ENCODE measurements at places on chromosomes 7 and 10. TPM values are rescaled to one million over a fixed set of nuclear protein-coding genes. Genes with fewer than 3 reads are reported as not detected.

DNA sequence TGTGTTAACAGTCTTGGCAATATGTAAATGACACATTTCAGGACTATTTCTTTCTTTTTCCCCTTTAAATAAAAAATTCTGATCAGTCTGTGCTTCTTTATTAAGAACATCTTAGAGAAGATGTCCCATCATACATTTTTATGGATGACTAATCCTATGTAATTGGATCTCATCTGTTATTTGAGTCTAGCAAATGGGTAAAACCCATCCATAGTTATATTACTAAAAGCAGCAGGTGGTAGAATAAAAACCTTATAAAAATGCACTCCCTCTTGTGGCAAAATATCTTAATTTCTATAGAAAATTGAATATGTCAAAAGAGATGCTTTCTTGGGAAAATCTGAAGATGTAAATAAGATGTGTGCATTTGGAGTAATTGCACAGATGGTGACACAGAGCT, 35.3 kb downstream of the TRRAP start:
- DNase-seq = no peak

DNA sequence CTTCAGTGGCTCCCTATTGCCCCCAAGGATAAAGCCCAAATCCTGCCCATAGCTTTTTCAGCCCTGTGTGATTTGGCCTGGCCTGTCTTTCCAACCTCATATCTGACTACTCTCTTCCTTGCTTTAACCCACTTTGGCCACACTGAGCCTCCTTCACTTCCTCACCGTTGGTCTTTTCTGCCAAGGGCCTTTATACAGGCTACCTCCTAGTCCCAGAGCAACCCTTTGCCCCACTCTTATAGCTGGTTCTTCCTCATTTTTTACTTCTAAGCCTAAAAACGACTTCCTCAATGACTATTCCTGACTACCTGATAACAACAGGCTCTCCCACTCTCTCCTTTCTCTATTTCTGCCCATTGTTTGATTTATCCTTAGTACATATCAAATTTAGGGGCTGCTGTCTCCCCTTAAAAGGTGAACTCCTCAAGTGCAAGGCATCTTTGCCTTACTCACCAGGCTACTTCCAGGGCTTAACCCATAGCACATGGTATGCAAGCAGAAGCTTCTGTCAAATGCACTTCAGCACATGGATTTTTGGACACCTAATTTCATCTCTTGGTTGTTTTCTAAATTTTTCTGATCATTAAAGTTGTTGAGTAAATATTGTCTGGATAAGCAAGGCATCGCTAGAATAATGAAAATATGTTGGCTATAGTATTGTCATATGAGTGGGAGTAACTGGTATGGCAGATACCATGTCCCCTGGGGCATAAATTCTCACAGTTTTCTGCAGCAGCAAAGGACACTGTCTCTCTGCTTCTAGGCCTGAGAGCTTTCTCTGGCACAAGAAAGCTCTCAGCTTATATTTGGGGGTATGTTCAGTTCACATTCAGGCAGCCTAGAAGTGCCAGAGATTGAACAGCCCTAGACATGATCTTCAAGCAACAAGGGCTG, 201.5 kb upstream of the GPR26 start:
- DNase-seq = no peak

DNA sequence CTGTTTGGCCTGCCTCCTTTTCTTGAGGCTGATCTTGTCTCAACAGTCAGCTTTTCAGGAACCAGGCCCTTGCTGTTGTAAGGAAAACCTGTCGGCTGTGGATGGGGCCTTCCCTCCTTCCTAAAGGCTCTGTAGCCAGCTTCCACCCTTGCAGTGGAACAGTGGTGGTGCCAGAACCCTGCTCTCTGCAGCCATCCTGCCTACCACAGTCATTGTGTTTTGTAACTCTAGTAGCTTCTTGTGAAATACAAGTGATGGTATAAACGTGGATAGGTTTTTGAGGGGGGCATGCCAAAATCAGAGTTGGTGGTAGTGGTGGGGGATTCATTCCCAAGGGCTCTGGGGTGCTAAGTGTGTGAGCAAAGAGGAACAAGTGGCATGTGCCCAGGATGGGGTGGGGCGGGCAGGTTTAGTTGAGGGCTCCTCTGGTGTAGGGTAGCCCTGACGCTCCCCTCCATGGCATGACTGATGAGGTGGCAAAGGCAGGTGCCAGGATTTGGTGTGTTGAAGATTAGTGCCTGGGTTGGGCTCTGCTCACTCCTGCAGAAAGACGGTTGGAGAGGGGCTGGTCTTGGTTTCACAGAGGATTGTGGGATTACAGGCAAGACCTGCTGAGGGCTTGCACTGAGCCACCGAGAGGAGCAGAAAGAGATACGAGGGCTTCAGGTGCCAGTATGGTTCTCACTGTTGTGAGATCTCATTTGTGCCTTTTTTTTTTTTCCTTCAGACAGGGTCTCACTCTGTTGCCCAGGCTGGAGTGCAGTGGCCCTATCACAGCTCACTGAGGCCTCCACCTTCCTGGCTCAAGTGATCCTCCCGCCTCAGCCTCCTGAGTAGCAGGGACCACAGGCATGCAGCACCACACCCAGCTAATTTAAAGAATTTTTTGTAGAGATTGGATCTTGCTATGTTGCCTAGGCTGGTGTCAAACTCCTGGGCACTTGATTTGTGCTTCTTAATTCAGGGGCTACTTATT, 7.4 kb downstream of the TSPAN14 start:
- no peak for DNase-seq

DNA sequence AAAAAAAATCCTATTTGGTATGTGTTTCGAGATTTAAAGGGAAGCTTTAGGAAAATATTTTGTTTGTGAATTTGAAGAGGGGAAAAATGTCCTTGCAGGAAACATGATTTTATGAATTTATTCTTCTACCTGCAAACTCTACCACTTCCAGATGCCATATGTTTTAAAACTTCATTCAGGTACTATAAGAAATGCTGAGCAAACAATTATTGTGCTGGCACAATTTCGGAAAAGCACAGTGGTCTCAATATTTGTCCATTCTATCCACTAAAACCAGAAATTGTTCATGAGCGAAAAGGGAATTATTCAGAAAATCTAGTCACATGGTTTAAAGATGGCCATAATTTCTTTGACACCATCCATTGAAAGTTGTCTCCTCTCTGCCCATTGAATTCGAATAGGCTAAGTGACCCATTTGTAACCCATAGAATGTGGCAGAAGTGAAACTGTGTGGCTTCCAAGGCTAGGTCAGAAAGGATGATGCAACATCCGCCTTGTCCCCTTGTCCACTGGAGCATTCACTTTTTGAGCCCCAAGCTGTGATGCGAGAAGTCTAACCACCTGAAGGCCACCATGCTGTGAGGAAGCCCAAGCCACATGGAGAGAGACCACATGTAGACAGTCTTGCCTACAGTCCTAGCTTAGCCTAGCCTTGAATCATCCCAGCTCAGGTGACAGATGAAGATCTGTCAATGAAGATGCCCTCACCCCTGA, 189.8 kb upstream of the PRKCQ start:
- no peak for DNase-seq

- no peak for DNase-seq
These were observed 9.4 kb downstream of the DLX5 start for GRCh38 chr7:97015279-97015678.

The IDI2 gene
- not detected for total RNA-seq

DNA sequence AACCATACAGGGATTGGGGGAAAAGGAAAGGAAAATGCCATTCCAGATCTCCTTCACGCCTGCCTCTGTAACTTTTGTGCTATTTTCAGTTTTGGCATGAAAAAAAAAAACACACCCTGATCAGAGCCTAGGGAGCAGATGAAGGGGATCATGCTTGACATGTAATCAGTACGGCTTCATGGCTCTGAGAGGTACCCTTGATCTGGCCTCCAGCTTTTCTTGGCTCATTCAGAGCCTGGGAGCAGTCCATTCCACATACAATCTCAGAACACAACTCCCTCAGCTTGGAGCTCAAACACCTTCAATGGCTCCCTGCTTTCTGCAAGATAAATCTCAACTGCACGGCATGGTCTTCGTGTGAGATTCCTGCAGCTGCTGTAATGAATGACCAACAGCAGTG, 422.8 kb upstream of the ZMIZ1 start:
- no peak for DNase-seq

GRCh38 chr7:14332155-14332554, 342.7 kb upstream of the ETV1 start:
- no peak for DNase-seq

DNA sequence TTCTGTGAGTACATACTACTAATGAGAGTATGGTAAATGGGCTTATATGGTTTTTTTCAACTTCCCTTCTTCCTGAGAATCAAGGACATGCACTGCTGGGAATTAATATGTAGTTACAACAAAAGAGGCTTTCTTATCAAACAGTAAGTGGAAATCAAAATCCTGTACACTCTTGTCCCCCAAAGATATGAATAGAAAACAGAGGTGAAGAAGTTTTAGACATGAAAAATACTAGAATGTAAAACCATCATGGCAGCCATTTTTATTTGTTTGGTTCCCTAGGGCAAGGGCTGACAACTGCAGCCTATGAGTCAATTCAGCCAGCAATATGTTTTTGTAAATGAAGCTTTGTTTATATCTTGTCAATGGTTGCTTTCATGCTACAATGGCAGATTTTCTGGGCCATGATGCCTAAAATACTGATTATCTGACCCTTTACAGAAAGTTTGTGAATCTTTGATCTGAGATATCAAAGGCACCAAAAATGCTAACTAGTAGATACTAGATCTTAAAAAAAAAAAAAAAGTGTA, 422.4 kb downstream of the PARD3 start:
- DNase-seq = no peak

The FAM237B gene
- not detected for total RNA-seq

The ATP5F1C gene
- total RNA-seq = 145 TPM

The TMEM176B gene
- total RNA-seq = 1.0 TPM

- no peak for DNase-seq
These were observed 1.2 kb downstream of the ADIRF start for GRCh38 chr10:86969421-86970041.

DNA sequence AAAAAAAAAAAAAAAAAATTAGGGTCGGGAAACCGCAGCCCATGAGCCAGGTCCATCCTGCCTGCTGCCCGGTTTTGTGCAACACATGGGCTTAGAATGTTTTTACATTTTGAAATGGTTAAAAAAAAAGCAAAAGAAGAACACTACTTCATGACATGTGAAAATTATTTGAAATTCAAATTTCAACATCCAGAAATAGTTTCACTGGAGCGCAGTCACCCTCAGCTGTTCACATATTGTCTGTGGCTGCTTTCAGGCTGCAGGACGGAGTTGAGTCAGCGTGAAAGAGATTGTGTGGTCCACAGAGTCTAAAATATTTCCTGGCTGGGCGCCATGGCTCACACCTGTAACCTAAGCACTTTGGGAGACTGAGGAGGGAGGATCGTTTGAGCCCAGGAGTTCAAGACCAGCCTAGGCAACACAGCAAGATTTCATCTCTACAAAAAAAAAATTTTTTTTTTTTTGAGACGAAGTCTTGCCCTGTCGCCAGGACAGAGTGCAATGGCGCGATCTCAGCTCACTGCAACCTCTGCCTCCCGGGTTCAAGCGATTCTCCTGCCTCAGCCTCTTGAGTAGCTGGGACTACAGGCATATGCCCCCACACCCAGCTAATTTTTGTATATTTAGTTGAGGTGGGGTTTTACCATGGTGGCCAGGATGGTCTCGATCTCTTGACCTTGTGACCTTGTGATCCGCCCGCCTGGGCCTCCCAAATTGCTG, 63.9 kb upstream of the ECHDC3 start:
- no peak for DNase-seq
